ENCODE measurements at places on chromosomes 11 and 22.

GRCh38 chr11:78606667-78607066 is 32.0 kb upstream of the NARS2 start:
- DNase-seq = no peak

- DNase-seq = no peak
Measured at GRCh38 chr11:68978931-68979594, 1.7 kb downstream of the MRGPRD start.

DNA sequence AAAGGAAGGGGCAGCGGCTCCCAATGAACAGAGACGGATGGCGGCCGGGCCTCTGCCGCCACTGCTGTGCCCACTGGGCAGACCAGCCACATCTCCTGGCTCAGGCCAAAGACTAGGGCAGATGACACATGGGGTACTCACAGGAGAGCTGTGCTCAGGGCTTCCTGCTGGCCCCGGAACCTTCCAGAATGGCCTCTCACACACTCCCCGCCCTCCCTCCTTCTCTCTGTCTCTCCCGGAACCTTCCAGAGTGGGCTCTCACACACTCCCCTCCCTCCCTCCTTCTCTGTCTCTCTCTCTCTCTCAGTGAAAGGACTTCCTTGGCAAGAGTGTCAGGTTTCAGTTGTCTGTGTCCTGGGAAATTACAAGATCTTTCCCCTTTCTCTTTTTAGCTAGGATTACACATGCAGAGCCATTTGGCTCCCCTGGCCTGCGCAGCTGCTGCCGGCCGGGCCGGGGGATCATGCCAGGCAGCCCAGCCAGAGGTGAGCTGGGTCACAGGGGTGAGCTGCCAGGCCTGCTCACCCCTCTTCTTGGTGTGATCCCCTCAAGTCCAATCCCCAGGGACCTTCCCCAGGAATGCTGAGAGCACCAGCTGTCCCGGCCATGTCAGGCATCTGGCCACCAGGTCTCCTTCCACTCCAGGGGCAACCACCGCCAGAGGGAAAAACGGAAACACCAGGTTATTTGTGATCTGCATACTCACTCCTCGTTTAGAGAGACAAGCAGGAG is 45.3 kb upstream of the ADA2 start:
- DNase-seq = no peak

DNA sequence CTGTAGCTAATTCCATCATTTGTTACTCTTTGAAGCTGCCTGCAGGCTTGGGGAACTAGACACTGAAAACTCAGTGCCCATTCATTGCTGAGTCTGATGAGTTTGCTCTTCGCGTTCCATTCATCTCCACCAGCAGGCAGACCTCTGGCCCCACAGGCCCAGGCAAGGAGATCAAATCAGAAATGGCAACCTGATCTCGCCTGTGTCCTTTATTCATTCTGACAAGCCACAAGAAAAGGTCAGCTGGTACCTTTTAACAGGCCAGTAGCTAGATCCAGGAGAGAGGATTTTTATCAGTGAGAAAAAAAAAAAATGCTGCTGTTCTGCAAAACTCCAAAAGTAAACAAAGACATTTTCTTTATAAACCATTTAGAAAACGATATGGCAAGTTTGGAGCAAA is 742.5 kb downstream of the ETS1 start:
- no peak for DNase-seq

DNA sequence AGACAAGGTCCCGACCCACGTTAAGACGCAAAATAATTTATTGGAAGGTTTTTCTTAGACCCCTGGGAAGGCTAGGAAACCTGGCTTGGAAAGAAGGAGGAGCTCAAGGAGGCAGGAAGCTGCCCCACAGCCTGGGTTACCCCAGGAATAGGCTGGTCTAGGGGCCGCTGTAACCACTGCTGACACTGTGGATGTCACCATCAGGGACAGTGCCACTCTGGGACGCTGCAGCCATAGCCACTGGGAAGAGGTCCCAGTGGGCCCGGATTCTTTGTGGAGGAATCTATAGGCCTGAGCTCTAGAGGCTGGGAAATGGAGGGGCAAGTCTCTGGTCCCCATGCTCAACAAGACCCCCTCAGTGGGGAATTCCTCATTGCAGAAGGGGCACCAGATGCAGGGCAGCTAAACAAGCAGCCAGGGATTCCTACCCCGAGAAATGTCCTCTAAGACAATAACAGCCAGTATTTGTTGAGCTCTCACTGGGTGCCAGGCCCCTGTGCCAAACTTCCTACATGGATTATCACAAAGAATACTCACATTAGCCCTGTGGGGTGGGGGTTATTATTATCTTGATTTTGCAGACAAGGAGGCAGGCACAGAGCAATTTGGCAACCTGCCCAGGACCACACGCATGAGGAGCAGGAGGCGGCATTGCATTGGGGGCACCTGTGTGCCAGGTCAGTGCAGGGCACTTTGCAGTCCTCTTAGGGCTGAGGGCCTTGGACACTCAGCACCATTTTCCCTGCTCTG is 19.5 kb upstream of the CHKA start:
- DNase-seq = no peak

GRCh38 chr11:6563121-6563619 is 40.2 kb downstream of the RRP8 start:
- no peak for DNase-seq

DNA sequence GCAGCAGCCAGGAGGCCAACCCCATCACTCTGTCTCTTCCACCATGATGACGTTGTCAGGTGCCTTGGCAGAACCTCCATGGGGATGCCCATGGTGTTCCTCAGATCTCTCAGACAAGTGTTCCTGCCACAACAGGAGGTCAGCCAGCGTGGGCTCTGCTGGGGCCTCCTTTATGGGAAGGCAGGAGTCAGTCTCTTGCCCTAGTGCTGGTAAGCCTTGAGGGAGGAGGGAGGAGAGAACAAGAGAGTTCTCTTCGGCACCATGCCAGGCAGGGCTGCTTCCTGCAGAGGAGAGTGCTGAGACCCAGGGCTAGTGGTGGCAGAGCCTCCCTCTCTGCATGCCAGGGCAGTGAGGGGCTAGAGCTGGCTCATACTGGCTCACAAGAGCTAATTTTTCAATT is 32.5 kb downstream of the GNAZ start:
- no peak for DNase-seq

GRCh38 chr11:133180201-133180600 is 352.1 kb downstream of the OPCML start:
- DNase-seq = no peak

DNA sequence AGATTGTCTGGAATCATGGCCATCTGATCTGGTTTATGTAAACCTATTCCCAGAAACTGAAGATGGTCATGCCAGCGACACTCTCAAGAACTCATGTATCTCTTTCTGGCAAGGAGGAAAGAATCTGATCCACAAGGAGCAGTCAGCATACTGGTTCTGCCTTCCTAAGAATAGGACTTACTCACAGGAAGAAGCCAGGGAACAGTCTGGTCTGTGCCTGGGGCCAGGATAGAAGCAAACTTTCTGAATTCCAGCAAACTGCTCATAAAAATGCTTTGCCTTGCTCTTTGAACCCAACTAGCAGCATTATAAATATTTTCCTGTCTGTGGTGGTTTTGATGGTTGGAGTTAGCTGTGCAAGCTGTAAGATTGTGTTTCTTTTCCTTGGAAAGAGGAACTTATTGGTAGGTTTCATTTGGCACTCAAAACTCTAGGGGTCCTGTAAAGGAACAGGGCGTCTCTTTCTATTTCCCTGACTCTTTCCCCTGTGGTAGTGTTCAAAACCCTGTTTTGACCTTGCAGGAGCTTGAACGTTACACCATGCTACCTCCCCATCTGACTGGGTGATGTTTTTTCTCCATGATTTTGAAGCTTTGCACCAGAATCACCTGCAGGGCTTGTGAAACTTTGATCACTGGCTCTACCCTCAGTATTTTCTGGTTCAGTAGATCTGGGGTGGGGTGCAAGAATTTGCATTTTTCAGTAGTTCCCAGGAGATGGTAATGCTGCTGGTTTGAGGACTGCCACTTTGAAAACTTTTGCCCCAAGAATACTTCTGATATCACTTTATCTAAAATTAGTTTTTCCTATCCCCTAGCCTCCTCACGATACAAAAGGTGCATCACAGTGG is 627.8 kb upstream of the ANO5 start:
- DNase-seq = no peak

- no peak for DNase-seq
Measured at GRCh38 chr22:40491990-40492631, 121.7 kb downstream of the SGSM3 start.

DNA sequence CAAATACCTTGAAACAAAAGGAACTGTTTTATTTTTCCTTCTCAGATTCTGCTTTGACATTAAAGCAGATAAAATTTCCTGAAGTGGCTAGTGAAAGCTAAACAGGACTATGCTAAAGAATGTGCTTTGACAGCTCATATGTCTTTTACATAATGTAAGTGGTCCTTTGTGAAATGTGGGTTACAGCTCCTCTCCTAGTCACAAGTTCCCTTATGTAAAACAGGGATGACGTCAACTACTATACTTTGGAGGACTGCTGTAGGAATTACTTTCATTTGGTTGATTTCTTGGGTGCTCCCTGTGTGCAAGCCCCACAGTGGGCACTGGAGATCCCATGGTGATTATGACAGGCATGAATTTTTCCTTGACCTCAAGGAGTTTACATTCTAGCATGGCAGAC is 216.6 kb upstream of the NARS2 start:
- DNase-seq = no peak

DNA sequence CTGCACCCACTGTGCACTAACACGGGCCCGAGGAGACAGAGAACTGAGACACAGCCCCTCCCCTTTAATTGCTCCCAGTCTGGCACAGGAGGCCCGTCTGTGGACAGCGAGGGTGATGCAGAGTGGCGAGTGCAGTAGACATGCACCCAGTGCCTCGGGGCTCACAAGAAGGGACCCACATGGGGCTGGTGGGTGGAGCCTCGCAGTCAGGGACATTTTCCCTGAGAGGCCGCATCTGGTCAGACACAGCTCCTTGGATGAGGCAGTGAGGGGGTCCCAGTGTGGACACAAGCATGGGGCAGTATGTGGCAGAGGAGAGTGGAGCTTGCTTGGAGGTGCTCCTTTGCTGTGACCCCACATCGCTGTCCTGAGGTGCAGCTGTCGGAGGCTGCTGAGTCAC is 54.8 kb downstream of the SBF1 start:
- DNase-seq = no peak

- DNase-seq = no peak
Measured at GRCh38 chr11:37502202-37502601, 904.2 kb upstream of the RAG2 start.

- no peak for DNase-seq
Measured at GRCh38 chr11:120660024-120660565, 148.5 kb downstream of the GRIK4 start.

GRCh38 chr11:63667995-63668795 is 3.0 kb downstream of the ATL3 start:
- no peak for DNase-seq

DNA sequence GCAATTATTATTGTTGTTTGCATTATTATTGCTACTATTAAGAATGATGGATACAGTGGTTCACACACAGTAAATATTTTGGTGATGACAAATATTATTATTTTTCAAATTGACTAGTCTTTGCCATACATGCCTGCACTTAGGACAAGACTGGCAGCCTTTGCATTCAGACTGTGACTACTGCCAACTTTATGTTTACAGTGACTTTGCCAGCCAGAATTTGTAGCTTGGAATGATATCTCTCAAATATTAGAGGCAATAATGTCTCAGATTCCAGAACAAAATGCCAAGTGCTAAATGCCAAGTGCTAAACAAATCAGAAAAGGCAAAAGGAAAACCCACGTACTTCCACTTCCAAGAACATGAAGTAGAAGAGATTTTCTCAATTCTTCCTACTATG is 823.1 kb downstream of the DLG2 start:
- no peak for DNase-seq

- no peak for DNase-seq
Measured at GRCh38 chr11:83543706-83544439, 257.7 kb upstream of the CCDC90B start.

GRCh38 chr22:46043816-46044620 is 67.1 kb upstream of the WNT7B start:
- DNase-seq = no peak

- DNase-seq = no peak
Measured at GRCh38 chr22:17988800-17989513, 35.4 kb downstream of the MICAL3 start.

DNA sequence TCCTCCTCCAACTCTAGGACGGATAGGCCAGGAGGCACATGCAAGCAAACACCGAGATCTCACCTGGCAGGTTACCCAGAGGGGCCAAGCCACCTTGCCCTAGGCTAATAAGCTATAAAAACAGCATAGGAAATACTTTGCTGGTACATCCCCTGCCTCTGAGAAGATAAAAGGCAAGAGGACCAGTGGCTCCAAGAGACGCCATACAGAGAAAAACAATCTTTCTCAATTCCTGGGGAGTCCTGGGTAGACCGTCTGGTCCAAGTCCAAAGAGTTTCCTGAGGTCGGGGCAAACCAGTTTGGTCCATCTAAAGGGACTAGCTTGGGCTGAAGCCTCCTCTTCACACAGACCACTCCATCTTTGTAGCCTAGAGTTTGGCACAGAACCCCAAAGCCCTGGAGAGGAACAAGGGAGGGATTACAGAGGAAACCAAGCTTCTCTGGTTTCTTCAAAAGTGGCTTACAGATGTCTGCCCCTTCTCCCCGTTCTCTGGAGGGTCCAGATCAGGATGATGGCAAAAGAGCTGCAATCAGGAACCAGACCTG is 40.4 kb downstream of the NUMA1 start:
- no peak for DNase-seq

DNA sequence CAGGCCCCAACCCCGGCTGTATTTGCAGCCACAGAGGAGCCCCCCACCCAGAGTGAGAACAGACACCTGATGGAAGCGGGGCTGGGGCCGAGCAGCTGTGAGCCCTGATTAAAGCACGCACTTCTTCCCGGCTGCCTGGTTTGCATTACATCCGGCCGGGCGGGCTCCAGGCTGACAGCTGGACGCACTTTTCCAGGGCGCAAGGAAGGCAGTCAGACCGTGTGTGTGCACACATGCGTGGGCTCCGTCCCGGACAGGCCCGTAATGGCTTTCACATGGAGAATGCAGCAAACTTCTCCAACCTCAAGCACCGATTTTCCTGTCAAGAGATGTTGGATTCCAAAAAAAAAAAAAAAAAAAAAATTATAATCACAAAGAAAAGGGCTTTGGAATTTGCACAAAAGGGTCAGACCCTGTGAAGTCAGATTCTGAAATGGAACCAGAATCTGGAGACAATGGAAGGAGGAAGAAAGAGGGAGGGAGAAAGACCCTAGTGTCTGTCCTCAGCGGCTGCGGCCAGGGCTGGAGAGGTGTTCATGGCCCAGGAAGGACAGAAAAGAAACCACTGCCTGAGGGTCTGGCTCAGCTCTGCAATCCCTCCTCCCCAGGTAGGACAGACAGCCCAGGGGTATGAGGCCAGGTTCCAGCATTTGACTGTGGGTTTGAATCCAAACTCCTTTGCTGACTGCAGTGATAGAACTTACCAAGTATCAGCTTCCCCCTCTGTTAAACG is 365.5 kb downstream of the MN1 start:
- DNase-seq = no peak

GRCh38 chr11:76589477-76589876 is 81.1 kb downstream of the LRRC32 start:
- DNase-seq = no peak

All from activated gamma-delta T cell treated with anti-CD3 and anti-CD28 coated beads, Interleukin-2, amount 50 U/mL, for 16 hours (primary cell).